Ovary (tissue), 10 donors: ENCODE measurements at places on chromosomes 6 and 20. TPM values are rescaled to one million over a fixed set of nuclear protein-coding genes. Genes with fewer than 3 reads are reported as not detected.

DNA sequence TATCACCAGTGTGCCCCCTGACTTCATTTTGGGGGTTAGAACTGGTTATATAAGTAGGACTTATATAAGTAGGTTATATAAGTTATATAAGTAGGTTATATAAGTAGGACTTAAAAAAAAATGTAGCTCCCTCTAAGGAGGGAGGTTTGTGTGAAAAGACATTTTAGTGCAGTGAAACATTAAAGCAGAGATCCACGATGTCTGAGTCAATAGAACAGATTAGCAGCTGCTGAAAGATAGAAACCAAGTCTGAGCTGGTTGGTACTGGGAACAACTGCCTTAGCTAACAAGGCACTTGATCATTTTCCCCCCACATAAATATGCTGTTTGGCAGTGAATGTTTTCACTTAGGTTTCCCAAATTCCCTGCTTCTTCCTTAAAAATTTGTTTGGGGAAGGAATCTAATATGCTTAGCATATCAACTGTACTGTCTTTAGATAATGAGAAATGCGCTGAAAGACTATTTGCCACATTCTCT, 2.1 kb upstream of the RPS12 start:
- DNase-seq = no peak

DNA sequence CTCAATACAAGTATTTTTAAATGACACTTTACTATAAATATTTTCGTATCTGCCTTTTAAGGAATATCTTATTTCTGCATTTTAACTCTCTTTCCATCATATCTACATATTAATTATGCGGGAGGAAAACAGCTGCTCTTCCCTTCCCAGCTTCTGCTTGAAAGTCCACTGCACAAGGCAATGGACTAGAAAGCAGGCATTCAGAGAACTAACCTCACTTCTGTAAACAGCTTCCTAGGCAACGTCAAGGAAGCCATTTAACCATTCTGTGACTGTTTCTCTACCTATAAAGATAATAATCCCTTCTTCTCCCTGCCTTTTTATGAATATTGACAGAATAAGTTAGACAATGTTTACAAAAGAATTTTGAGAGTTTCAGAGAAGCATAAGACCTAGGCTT, 319.4 kb downstream of the BTBD9 start:
- DNase-seq = no peak

Gene LPA
- 0.27 TPM for total RNA-seq

Gene MLIP
- 0.40 TPM for total RNA-seq

GRCh38 chr20:6704132-6704861, 63.2 kb upstream of the BMP2 start:
- DNase-seq = no peak

DNA sequence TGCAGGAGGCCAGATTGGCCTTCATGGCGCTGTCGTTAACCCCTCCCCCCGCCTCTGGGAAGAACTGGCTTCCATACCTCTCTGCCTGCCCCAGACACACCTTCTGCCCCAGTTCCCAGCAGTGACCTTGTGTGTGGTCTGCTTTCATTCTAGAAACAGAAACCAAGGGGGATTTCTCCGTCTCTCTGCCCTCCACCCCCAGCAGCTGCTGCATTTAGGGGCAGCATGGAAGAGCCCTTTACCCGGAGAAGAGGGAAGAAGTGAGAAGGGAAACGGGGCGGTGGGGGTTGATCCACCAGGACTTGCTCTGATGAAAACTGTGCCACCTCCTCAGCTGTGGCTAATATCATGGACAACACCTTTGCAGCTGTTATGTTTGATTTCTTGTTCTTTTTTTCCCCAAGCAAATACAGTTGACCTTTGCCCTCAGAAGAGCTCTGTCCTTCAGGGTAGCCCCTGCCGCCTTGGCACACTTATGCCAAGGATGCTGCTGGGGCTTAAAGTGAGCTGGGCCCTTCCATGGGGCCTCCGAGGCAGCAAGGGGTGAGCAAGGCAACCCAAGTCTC, 6.1 kb downstream of the GLP1R start:
- DNase-seq = peak; percentile 5

DNA sequence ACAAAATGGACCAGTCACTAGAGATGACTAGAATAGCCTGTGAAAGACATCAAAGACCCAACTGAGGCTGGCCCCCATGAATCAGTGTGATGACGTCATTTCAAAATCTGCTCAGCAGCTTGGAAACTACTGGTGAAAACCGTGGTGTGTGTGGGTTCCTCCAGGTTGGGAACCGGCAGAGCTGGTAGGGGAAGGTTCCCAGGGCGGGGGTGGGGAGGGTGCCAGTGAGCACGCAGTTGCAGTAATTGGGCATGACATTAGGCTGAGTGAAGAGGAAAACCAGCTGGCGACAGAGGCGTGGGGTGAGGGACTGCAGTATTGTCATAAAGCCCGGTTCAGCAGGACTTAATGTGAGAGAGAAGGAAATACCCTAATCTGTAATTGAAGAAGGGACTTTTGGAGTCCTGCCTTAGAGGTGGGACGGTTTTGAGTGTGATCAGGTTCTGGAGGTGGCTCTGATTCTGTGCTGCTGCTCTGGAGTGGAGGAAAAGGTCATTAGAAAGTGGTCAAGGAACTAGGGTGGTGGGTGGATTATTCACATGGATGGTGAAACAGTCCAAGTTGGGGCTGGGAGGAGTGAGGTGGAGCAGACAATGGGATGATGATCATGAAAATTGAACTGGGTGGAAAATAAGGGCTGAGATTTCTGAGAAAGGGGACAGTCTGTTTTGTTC, 52.0 kb upstream of the MTHFD1L start:
- DNase-seq = no peak

DNA sequence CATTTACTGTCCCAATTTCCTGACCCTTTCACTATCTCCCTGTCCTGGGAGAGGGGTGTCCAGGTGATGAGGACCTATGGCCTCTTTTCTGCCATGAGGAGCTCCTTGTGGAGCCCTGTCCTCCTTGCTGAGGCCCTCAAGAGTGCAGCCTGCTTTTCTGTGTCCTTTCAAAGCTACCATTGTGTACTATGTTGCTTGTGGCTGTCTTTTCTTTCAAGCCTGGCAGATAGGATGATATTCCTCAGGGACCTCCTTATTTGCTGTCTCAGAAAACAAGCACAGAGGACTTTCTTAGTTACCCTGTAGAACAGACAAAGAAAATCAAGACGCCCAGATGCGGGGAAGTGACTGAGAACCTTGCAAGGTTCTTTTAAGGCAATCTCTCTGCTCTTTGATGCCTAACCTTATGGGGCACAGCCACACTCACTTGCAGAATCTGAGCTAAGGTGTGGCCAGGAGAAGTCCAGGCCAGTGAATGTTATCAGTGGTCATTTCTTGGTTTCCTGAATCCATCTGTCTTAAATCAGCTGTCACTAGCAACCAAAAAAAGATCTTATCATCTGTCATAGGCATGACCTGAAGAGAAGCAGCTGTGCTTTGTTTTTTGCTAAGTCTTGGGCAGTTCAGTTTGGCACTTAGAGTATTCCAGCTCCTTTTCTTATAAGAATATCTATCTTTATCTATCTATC, 17.2 kb downstream of the CARMIL1 start:
- DNase-seq = no peak

GRCh38 chr6:90025523-90026061, 131.3 kb downstream of the GJA10 start:
- no peak for DNase-seq

DNA sequence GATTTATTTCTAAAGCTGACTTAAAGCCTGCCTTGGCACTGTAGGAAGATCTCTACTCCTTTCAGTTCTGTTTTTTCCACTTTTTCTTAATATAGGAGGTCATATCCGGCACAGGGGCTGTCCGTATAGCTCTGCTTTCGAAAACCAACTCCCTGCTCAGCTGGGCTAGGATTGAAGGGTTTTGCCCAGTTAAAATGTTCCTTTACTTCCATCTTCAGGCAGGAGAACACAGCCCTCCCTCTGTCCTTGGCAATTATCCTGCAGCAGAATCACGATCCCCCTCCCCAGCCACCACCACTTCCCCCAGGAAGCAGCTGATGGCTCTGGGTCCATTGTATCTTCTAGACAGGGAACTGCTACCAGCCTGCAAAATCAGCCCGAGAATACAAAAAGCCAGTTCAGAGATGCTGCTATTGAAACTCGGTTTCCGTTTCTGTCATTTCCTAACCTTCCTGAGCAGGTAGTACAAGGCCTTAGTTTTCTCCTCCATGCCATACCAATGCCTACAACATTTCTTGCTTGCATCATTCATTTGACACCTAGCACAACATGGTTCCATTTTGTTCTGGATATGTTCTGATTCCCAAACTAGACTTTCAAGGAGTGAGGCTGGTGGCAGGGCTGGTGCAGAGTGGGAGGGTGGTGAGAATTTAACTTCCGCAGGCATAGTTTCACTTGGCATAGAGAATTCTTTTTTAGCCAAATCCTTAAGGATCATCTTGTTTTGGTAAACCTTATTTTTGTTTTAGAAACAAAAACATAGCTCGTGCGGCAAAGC, 53.9 kb downstream of the FAM50B start:
- DNase-seq = no peak

- DNase-seq = no peak
Observed at GRCh38 chr6:162940426-162940825, 212.7 kb downstream of the PACRG start.

GRCh38 chr6:152529369-152529768, 107.8 kb downstream of the SYNE1 start:
- DNase-seq = no peak

- peak; percentile 26 for DNase-seq
Observed at GRCh38 chr20:25065072-25065624, 7.2 kb upstream of the ACSS1 start.

- DNase-seq = no peak
Observed at GRCh38 chr20:19271879-19272651, 59.6 kb downstream of the SLC24A3 start.

Gene LST1
- total RNA-seq = 34.0 TPM

- DNase-seq = no peak
Observed at GRCh38 chr6:129481706-129482105, 228.3 kb downstream of the ARHGAP18 start.

DNA sequence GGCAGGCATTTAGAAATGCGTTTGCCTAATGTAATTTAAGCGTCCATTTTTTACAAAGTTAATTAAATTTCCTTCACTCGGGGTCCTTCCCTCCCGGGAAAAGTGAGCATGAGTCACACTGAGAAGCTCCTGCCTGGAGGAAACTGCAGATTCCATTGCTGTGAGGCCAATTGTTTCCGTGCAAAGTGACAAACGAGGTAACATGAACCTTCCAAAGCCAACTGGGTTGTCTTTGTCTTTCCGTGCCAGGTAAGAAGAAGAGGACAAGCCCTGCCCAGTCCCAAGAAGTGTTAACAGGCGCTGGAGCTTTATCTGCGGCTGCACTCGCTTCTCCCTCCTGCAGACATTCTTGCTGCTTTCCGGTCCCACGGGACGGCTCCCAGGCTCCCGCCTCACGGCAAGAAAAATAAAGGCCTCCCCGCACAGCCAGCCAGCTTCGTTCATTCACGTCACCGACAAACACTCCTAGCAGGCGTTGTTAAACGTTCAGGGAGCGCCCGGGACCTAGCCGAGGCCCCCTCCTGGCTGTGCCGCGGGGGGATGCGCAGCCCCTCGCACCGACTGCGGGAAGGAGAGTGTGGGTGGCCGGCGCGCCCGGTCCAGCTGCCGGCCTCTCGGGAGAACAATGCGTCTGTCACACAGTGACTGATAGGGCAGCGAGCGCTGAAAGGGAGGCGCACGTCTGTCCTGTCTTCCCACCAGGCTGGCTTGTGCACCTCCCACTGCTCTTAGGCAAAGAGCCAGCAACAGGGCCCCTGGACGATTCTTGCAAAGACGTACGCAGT, 61.5 kb upstream of the HDDC2 start:
- DNase-seq = no peak

DNA sequence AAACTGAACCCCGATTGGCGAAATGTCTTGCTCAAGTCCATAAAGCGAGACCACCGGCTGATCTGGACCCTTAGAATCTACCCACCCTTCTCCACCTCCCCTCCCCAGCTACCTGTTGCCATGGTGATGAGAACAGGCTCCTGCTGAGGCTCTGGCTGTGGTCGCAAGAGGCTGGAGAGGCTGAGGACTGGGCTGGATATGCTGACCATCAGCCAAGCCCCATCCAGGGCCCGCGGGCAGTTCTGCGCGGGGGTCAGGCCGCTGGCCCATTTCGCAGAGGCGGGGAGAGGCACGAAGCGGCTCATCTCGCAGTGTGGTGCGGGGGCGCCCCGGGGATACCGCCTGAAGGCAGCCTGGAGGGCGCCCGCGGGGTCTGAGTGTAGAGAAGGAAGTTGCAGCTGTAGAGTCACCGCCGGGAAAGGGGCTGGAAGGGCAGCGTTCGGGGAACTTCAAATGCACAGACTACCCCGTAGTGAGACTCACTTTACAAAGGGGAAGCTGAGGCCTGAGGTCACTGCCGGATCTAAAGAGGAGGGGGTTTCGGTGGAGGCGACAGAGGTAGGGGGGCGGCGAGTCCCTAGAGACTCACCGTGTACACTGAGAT, 671 bp downstream of the TAPBP start:
- peak; percentile 51 for DNase-seq

GRCh38 chr6:168082860-168083513, 4.0 kb upstream of the FRMD1 start:
- DNase-seq = no peak

Gene EYA2
- total RNA-seq = 1.7 TPM

Gene GRIK2
- total RNA-seq = 0.12 TPM

GRCh38 chr20:61205769-61206168, 46.3 kb upstream of the CDH4 start:
- DNase-seq = no peak

Gene STMND1
- total RNA-seq = not detected

Gene AHI1
- 26.3 TPM for total RNA-seq

GRCh38 chr6:45386501-45386900, 8.8 kb upstream of the SUPT3H start:
- DNase-seq = no peak

- DNase-seq = no peak
Observed at GRCh38 chr20:32490942-32491763, 94.0 kb downstream of the NOL4L start.
